ENCODE measurements at places on chromosomes 2 and 18. TPM values are rescaled to one million over a fixed set of nuclear protein-coding genes. Genes with fewer than 3 reads are reported as not detected.

GBX2 gene
- total RNA-seq = not detected

ABCG8 gene
- total RNA-seq = not detected

ALPI gene
- total RNA-seq = not detected

ELOA2 gene
- not detected for total RNA-seq

HOXD9 gene
- total RNA-seq = not detected

EVX2 gene
- total RNA-seq = not detected

SOWAHC gene
- 0.32 TPM for total RNA-seq

CCDC150 gene
- 1.1 TPM for total RNA-seq

CAPN13 gene
- not detected for total RNA-seq

CNPPD1 gene
- 64.8 TPM for total RNA-seq

REG3G gene
- not detected for total RNA-seq

GPR39 gene
- not detected for total RNA-seq

SH2D6 gene
- 0.57 TPM for total RNA-seq

ACMSD gene
- total RNA-seq = not detected

UGT1A8 gene
- not detected for total RNA-seq

C2orf78 gene
- not detected for total RNA-seq

NDUFS1 gene
- total RNA-seq = 45.9 TPM

AGFG1 gene
- total RNA-seq = 71.6 TPM

ATP8B1 gene
- not detected for total RNA-seq

RAB11FIP5 gene
- 11.2 TPM for total RNA-seq

PROKR1 gene
- not detected for total RNA-seq

TRABD2A gene
- total RNA-seq = 1.4 TPM

TXNDC2 gene
- not detected for total RNA-seq

STK36 gene
- total RNA-seq = 20.0 TPM

ANKRD23 gene
- total RNA-seq = 8.3 TPM

MAPK4 gene
- not detected for total RNA-seq

TMEM182 gene
- 4.1 TPM for total RNA-seq

UGT1A9 gene
- not detected for total RNA-seq

TOGARAM2 gene
- 53.2 TPM for total RNA-seq

ABCG5 gene
- not detected for total RNA-seq

RBM44 gene
- 1.8 TPM for total RNA-seq

CENPA gene
- 0.38 TPM for total RNA-seq

CYP1B1 gene
- 1.4 TPM for total RNA-seq

MYOM1 gene
- total RNA-seq = 1.7 TPM

PTH2R gene
- total RNA-seq = 0.61 TPM

CCDC121 gene
- total RNA-seq = 0.25 TPM

KCNE4 gene
- not detected for total RNA-seq

HOXD8 gene
- total RNA-seq = not detected

CHRNG gene
- not detected for total RNA-seq

RHBDD1 gene
- 33.7 TPM for total RNA-seq

Data from natural killer cell (primary cell).